CD4-positive, CD25-positive, alpha-beta regulatory T cell (primary cell): ENCODE measurements at places on chromosomes 2 and 18.
A peak's percentile ranks its signal among the peaks of the same experiment; 100 is the strongest.

DNA sequence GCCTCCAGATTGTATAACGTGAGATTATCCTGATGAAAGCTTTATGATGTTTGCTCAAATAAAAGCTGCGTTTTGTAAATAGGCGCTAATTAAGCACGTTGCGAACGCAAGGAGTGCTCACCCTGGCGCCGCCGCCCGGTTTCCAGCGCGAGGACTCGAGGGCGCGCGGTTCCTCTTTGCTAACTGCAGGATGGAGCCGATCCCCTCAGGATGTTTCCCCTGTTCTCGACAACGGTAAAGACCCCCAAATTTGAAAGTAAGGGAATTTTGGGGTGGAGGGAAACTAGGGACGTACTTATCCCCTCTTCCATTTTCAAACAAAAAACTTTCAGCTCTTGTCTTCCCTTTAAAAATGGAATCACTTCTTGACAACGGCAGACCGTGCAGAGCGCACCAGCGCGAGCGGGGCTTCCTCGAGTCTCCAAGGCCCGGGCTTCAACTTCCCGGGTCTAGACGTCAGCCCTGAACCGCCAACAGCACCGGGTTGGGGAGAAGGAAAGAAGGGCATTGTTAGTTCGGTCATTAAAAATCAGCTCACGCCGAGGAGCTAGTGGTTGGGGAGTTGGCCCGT lies 1.1 kb upstream of the GBX2 start:
- H3K36me3 ChIP-seq: no peaks in the 10 kb centered on the region
- H3K4me1 ChIP-seq: no peaks in the 10 kb centered on the region
- DNase-seq: no peak
- H3K27me3 ChIP-seq: peaks cover 14% of the 10 kb centered on the region
- H3K27ac ChIP-seq: no peak overlapping the region

- no peaks in the 10 kb centered on the region for H3K36me3 ChIP-seq
- no peak overlapping the region for H3K27ac ChIP-seq
- DNase-seq: no peak
- no peak overlapping the region for H3K4me3 ChIP-seq
Observed at GRCh38 chr2:34012715-34013302, 413.7 kb upstream of the FAM98A start.

- H3K36me3 ChIP-seq: no peaks in the 10 kb centered on the region
- H3K27me3 ChIP-seq: no peaks in the 10 kb centered on the region
- H3K4me3 ChIP-seq: peak overlapping the region; percentile 51
Observed at GRCh38 chr2:223929571-223930102, 15.5 kb downstream of the WDFY1 start.

DNA sequence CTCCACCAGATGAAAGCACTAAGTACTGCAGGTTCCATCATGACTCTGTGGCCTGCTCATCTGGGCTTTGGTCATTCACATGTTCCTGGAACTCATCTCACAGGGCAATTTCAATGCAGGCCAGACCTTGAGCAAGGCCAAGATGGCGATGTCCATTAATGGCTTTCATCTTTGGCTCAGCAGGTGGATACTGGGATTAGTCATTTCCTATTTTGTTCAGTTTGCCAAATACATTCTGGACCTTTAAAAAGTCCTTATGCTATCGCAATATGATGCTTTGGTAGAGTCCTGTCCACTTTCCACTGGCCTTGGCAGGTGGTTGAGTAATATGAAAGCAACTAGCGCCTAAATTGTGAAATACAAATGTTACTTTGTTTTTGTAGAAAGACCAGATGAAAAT lies 170.1 kb upstream of the REV1 start:
- no peaks in the 10 kb centered on the region for H3K27me3 ChIP-seq
- no peaks in the 10 kb centered on the region for H3K4me1 ChIP-seq
- DNase-seq: no peak
- no peak overlapping the region for H3K27ac ChIP-seq
- H3K4me3 ChIP-seq: no peak overlapping the region

DNA sequence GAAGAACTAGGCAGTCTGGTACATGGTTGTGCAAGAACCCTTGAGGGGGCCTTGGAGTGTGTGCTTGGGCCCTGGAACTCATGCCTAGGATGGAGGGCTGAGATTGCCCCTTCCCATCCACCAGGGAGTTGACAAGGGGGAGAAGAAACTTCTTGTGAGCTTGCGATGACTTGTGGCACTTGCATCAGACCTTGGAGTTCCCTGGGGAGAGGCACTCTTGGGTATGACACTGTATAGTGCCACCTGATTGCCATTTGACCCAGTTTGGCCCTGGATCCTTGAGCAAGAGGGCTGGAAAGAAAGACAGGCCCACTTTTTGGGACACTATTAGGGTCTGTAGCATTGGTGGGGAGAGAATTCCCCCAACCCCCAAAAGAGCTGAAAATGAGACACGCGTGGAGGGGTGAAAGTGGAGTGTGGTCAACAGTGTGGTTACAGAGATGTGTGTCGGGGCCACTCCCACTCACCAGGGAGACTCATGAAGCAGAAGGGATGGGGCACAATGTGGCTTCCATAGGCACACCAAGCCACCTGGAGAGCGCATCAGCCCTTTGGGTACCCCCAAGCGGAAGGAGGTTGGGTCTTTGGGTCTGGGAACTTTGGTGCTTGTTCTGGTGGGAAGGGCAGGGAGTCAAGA lies 101.3 kb downstream of the MSH2 start:
- H3K27ac ChIP-seq: no peak overlapping the region
- no peak for DNase-seq
- H3K36me3 ChIP-seq: no peaks in the 10 kb centered on the region
- no peaks in the 10 kb centered on the region for H3K27me3 ChIP-seq
- H3K4me3 ChIP-seq: no peak overlapping the region
- no peaks in the 10 kb centered on the region for H3K4me1 ChIP-seq

- H3K4me3 ChIP-seq: no peak overlapping the region
- no peaks in the 10 kb centered on the region for H3K4me1 ChIP-seq
- no peaks in the 10 kb centered on the region for H3K36me3 ChIP-seq
- no peak overlapping the region for H3K27ac ChIP-seq
- DNase-seq: no peak
Observed at GRCh38 chr2:182887093-182887492, 20.7 kb upstream of the FRZB start.

DNA sequence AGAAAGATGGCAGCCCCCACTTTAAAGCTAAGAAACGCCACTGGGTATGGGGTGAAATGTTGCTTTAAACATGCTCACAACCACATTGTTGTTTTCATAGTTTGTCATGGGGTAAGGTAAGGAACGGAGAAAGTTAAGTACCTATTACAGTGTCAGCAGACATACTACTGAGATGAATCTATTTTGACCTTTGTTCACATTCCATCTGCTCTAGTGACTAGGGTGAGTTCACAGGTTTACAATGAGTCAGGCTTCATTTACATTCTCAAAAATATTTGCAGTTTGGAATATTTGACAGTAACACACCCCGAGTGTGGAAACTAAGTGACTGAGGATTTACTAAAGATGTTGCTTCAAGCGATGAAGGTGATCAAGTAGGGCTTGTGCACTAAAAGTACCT lies 428.7 kb upstream of the ACVR2A start:
- no peak overlapping the region for H3K4me3 ChIP-seq
- H3K27ac ChIP-seq: no peak overlapping the region
- no peak for DNase-seq

DNA sequence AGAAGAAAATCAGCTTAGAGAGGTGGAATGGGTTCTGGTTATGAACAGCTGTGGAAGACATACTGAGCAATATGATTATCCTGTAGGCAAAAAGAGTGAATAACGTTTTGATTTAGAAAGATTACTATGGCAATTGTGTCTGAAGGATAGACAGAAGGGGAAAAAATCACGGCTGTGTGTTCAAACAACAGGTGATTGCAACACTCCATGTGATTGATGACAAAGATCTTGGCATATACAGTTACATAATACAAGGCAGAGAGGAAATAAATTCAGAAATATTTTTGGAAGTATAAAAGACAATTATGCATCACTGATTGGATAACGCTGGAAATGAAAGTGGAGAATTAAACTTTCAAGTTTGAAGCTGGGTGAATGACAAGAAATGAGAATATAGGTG lies 58.5 kb upstream of the KCNJ3 start:
- no peaks in the 10 kb centered on the region for H3K4me1 ChIP-seq
- no peak overlapping the region for H3K4me3 ChIP-seq
- DNase-seq: no peak
- H3K27me3 ChIP-seq: no peaks in the 10 kb centered on the region
- H3K36me3 ChIP-seq: no peaks in the 10 kb centered on the region

- no peak overlapping the region for H3K27ac ChIP-seq
- H3K4me1 ChIP-seq: no peaks in the 10 kb centered on the region
- H3K4me3 ChIP-seq: no peak overlapping the region
- DNase-seq: no peak
- peaks cover 7% of the 10 kb centered on the region for H3K27me3 ChIP-seq
- no peaks in the 10 kb centered on the region for H3K36me3 ChIP-seq
Observed at GRCh38 chr2:201821080-201821479, 14.7 kb downstream of the CDK15 start.

DNA sequence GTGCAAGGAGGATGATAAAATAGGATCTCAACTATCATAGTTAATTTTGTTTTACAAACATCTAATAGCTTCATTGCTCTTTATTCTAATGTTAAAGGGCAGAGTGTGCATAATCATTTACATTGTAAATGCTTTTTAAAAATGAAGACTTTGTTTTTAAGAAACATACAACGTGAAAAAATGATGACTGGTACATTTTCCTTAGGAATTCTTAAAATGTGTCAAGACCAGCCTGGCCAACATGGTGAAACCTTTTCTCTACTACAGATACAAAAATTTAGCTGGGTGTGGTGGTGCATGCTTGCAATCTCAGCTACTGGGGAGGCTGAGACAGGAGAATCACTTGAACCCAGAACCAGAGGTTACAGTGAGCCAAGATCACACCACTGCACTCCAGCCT lies 179.0 kb downstream of the PDE1A start:
- DNase-seq: no peak
- no peak overlapping the region for H3K4me3 ChIP-seq
- no peak overlapping the region for H3K27ac ChIP-seq

- H3K27ac ChIP-seq: no peak overlapping the region
- no peak overlapping the region for H3K4me3 ChIP-seq
- DNase-seq: no peak
- no peaks in the 10 kb centered on the region for H3K27me3 ChIP-seq
- no peaks in the 10 kb centered on the region for H3K4me1 ChIP-seq
Observed at GRCh38 chr2:14137643-14138042, 494.9 kb upstream of the LRATD1 start.

DNA sequence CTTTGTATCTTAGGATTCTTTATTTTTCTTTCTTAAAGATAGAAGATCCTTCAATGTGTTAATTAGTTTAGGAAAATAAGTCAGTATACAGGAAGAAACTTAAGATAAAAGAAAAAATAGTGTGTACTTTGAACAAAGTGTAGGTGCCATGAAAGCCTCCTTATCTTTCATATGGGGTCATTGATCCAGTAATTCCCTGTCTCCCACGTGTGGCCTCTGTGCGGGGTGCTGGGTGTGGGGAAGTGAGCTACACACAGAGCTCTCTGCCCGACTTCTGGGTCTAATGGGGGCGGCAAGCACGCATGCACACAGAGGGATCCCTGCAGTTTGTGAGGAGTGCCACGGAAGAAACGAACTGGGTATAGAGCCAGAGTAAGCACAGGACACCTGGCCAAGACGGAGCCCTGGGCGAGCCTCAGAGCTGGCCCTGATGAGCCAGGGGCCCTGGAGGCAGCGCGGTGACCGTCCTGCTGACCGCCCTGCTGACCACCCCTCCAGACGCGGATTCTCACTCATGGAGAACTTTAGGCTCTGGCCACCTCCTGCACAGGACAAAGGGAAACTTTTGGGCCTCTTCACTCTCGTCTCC lies 253.5 kb downstream of the ACKR3 start:
- DNase-seq: no peak
- no peaks in the 10 kb centered on the region for H3K27me3 ChIP-seq
- H3K4me3 ChIP-seq: no peak overlapping the region
- H3K27ac ChIP-seq: no peak overlapping the region
- H3K36me3 ChIP-seq: no peaks in the 10 kb centered on the region

- no peak overlapping the region for H3K27ac ChIP-seq
- no peaks in the 10 kb centered on the region for H3K4me1 ChIP-seq
- no peak for DNase-seq
- H3K27me3 ChIP-seq: no peaks in the 10 kb centered on the region
- no peaks in the 10 kb centered on the region for H3K36me3 ChIP-seq
- H3K4me3 ChIP-seq: no peak overlapping the region
Observed at GRCh38 chr2:70744397-70744796, 23.6 kb downstream of the ADD2 start.

DNA sequence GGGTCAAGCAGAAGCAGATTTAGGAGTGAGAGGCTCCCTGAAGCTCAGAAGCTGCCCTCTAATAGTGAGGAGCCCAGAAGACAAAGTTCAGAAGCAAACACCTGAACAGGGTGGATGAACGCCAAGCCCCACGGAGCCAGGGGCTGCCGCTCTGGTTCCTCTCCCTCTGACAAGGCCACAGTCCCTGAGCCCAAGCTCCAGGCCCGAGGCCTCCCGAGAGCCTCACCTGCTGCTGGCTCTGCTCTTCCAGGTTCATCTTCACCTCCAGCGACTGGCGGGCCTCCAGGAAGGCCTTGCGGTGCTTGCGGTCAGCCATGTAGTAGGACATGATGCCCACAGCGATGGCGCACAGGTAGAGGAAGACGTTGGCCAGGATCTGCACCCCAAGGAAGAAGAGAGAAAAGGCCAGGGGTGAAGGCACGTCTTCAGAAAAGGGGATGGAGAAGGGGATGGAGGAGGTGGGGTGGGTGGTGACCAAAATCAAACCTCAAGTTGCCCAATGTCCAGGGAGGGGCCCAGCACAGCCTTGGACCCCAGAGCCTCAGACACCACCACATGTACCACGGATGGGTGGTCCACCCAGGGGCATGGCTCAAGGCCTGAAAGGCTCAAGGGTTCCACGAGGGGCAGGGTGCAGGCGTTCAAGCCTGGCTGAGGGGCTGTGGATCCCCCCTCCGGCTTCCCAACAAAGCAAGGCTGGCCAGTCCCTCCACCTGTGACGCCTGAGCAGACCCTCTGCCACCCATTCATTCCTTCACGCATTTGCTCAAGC lies 47.5 kb downstream of the ADCY3 start:
- H3K27ac ChIP-seq: no peak overlapping the region
- H3K27me3 ChIP-seq: no peaks in the 10 kb centered on the region
- H3K4me1 ChIP-seq: no peaks in the 10 kb centered on the region
- DNase-seq: no peak

DNA sequence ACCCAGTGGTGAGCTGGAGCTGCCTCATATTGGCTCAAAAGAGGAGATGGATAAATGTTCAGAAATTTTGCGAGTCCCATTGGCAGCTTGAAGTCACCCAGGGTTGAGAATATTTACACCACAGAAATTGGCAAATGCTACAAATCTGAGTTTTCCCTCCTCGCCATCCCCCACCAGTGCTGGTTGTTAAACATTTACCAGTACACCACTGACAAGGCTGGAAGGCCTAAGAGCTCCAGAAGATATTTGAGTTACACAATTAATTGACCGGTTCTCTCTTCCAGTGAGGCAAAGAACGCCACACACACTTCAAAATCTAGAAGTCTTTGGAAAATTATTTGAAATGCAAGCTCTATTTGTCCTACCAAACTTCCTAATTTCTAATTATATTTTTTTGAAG lies 47.5 kb upstream of the ATIC start:
- H3K27ac ChIP-seq: no peak overlapping the region
- no peak for DNase-seq
- peaks cover 1% of the 10 kb centered on the region for H3K27me3 ChIP-seq
- H3K36me3 ChIP-seq: no peaks in the 10 kb centered on the region
